NCI-H345 (cell line): ENCODE measurements at places on chromosomes 4 and X.

DNA sequence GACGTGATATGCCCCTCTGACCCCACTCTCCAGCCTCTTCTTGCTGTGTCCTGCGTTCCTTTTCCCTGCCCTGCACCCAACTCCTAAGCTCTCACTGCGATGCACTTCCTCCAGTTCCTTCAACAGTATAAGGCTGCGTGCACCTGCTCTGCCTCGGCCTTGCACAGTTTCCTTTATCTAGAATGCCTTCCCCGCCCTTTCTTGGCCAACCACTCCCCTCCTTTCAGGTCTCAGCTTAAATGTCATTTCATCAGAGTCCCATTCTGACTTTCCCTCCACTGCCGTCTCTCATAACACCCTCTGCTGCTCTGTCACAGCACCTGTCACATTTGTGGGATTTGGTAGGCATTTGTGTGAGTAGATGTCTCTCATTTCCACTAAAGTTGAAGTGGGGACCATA is 58.4 kb upstream of the NEIL3 start:
- no peak for DNase-seq

- no peak for DNase-seq
Measured at GRCh38 chr4:156378033-156378665, 424.5 kb upstream of the CTSO start.

GRCh38 chrX:29090811-29091210 is 503.6 kb downstream of the IL1RAPL1 start:
- peak; percentile 7 for DNase-seq

DNA sequence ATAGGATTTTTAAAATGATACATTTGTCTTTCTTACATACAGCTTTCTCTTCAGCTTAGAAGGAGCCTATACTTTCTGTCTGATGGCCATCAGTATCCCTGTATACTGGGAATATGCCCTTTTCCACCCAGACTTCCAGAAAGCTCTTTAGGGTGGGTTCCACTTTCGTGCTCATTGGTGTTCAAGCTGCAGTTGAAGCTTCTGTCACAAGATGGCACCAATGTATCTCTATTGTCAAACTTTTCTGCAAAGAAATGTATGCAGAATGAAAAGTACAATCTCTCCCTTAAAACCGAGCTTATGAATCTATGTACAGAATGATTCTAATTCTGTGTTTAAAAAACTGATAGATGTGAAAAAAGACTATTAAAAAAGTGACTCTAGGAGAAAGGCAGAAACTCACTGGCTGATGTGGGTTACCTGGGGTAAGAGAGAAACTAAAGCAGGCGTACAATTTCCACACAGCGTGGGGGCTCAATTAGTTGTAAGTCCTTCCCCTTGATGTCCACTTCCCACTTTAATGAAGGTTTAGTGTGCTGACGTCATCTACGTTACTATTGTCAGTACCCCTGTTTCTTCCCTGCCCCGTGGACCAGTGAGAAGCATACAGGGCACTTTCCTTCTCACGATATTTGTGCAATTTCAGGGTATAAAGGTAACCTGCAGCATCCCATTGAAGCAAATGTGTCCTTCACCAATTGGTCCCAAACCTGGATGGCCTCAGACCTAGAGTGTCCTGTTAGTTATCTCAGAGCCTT is 57.3 kb upstream of the TCEAL2 start:
- DNase-seq = no peak

DNA sequence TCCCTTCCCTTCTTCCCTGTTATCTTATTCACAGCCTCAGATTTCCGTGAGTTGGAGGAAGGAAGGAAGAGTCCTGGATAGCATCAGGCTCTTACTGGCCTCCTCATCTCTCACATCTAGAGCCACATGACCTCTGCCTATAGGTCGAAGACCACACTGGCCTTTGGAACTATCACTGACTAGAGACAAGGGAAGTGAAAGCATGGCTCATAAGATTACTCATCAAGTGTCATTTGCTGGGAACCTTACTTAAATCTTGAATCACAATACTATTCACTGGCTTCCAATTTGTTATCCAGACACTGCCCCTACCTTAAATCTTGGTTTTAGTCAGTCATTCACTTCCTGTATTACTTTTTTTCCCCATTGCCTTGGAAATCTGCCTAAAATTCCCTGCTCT is 61.6 kb upstream of the MTMR8 start:
- DNase-seq = no peak

DNA sequence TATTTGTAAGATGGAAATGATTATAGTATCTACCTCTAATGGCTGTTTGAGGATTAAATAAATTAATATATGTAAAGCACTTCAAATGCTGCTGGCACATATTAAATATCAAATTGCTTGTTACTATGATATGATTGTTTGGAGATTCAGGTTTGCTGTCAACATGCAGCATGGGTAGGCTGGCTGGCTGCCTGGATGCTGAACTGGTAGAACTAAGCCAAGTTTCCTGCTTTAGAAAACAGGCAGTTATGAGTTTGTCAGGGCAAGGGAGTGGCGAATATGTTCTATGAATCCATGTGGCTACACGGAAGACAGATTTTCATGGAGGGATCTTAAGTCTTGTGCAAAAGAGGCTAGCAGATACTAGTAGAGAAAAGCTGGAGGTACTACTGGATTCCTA is 239.6 kb downstream of the GBA3 start:
- DNase-seq = no peak

DNA sequence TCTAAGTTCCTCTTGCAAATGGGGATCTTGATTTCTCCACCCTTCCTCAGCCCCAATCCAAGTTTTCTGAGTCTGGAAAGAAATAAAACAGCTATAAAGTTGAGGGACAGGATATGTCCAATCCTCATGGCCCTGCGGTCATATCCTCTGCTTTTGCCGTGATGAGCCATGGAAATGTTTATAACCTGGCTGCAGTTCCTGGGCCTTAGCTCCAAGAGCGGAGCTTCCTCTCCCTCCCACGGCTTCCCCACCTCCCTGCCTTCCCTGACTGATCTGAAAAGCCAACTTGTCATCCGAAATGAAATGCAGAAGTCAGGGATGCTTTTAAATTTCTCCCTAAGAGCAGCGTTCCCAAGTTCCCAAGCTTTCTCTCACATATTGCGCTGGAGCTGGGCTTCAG is 221.5 kb upstream of the SFRP2 start:
- DNase-seq = no peak

DNA sequence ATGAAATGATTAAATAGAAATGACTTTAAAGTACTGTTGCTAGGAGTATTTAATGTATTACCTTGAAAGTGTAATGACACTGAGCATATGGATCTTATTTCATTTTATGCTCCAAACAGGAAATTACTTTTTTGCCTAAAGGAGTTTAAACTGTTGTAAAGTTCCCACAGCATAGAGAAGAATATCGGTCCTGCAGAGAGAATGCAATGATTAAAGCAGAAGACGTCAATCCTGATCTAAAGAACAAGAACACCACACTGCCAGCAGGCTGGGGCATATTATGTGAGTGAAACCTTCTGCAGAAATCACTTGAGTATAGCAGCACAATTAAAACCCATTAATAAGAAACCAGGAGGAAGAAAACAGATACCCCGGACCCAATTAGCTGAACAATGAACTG is 72.8 kb upstream of the CAMK2D start:
- no peak for DNase-seq

DNA sequence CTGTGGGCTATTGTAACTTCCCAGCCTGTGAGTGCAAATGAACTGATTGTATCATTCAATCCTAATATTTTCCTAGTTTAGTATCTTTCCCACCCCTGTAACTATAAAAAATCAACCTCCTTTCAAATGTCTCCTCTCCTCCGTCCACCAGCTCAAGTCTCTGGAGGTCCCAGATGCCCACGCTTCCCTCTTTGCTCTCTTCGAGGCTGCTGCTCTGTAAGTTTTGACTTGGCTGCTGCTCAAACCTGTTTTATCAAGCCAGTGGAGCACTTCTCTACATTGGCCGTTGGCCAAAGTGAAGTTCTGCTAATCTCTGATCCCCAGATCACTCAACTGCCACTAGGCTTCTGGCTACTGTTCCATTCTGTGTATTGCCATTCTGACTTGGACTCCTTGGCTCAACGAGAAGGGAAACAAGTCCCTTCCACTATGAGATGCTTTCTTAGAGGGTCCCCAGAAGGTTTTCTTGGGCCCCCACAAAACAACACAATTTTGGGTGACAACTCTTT is 60.7 kb upstream of the RAPGEF2 start:
- peak; percentile 39 for DNase-seq

DNA sequence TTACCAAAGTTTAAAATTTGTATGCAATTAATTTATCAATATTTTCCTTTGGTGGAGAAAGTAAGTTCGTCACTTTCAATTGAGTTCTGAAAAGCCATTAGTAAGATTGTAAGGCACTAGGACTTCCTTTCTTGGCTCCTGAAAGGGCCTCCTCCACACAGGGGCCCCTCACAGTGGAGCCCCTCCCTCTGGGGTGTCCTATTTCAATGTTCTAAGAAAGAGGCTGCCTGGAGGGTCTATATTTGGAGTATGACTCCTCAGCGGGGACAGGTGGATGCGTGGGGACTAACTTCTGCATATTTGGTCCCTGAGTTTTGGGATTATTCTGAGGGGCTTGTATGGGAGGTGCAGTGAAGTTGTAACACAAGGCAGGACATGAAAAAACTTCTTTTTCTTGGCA is 1.6 kb upstream of the ARMCX4 start:
- DNase-seq = no peak

DNA sequence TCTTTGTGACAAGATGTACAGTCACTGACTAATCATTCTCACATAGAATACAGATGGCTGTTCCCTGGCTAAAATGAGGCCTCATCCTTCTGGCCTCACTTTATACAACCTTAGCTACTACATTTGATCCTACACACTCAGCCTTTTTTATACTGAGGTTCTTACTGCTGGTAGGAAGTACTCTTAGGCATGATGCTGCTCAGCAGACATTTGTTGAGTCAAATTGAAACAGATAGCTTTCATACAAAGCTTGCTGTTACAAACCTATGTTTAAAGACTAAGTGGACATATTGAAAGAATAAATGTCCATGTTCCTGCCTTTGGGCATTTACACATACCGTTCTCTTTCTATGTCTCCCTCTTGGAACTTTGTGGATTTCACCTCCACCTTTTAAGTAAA is 154.9 kb downstream of the NPFFR2 start:
- no peak for DNase-seq

DNA sequence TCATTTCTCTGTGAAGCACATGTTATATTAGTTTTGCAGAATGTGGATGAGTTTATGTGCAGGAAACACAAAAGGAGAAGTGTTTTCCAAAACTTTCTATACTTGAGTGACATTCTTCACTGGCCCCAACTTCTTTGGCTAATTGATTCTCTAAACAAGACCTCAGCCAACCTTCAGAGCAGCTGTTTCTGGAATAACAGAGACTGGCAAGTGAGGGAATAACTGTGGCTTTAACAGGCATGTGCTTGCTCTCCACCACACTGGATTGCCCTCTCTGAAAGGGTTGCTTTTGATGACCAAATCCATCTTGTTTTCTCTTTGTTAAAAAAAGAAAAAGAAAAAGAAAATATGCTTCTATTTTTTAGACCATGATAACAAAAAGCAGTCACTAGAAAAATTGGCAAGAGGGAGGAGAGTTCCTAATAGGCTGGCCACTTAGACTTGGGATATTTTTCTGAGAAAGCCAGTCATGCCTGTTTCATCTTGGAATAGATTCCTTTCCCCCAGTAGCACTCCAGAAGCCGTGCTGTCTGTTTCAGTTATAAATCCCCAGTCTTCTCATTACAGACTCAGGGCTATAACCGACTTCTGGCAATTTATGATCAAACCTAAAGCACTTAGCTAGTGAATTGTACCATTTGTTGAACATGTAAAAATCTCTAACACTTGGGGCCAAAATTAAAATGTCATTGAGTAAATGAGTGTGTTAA is 295.0 kb upstream of the NR3C2 start:
- DNase-seq = no peak

- DNase-seq = peak; percentile 30
Measured at GRCh38 chr4:74671080-74671698, 123.1 kb downstream of the BTC start.

- no peak for DNase-seq
Measured at GRCh38 chr4:183987987-183988392, 82.9 kb downstream of the STOX2 start.

DNA sequence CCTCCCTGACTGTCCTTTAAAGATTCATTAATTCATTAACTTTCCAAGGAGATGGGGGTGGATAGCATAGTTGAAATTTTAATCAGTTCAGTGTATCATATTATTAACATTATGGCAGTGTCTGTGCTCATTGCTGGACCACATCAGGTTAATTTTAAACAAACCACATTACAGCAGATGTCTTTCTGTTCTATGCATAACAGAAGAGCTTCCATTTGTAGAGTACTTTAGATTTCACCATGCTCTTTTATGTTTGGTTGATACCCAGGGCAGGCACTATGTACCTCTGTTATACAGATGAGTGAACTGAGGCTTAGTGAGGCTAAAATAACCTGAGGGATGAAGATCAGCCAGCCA is 41.1 kb downstream of the AFF2 start:
- no peak for DNase-seq

GRCh38 chrX:155767051-155767875 is 113.9 kb upstream of the VAMP7 start:
- DNase-seq = no peak

- no peak for DNase-seq
Measured at GRCh38 chr4:153683763-153684181, 308 bp upstream of the TLR2 start.

DNA sequence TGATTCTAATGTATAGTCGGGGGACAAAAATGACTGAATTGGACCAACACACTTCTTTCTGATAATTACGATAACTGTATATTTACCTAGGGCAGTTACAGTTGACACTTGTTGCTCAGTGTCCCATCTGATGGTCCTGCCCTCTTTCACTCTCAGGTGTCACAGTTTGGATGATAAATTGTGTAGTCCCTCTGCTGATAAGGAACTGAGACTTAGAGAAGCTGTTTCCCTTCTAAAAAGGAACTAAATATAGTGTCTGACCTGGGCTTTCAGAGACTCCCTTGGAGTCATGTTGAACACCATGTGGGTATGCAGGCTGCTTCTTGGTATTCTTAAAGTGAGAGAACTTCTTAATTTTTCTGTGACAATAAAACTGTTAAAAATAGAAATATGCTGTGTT is 23.7 kb upstream of the PNPLA4 start:
- no peak for DNase-seq

- DNase-seq = no peak
Measured at GRCh38 chr4:165864271-165864670, 8.8 kb upstream of the TLL1 start.

DNA sequence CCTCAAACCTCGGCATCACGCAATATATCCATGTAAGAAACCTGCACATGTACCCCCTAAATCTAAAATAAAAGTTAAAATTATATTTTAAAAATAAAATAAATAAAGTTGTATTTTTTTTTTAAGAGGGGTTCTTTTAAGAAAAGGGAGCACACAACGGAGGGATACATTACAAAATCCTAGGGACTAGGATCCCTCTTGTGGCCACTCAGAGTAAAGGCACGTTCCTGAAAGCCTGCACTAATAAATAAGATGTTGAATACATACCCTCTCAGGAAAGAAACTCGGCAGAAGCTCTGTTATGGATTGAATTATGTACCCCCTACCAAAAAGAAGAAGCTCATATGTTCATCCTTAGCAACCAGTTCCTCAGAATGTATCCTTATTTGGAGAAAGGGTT is 50.9 kb upstream of the PRDX4 start:
- peak; percentile 8 for DNase-seq
